ENCODE measurements at places on chromosomes 2 and 18.
A peak's percentile ranks its signal among the peaks of the same experiment; 100 is the strongest.

DNA sequence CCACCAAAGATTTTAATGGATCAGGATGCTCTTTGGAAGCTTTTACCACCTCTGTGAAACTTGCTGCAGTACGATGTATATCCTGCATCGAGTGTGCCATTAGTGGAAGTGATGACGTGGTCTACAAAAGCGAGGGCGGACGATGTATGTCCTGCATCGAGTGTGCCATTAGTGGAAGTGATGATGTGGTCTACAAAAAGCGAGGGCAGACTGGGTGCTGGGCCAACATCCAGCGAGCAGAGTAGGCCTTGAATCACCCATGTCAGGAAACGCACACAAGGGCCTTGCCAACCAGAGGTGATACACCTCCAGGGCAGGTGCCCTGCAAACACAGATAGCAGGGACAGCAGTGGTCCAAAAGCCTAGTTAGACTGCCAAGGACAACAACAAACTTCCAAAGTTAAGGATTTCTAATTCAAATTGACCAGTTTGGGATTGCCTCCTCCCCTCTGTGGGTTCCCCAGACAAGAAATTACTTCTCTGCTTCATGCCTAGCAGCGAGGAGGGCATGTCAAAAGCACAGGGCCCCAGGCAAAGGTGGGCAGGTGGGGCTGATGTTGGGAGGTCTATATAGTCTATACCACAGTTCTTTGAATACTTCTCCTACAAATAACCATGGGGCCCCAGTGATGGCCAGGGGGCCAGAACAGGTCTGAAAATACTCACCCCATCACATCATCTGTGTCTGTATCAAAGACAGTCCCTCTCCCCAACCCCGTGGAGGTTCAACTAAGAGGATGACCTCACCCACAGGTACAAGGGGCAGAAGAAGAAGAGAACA is 70.2 kb downstream of the ADD2 start:
- DNase-seq = no peak

- no peak for DNase-seq
Observed at GRCh38 chr2:146077156-146077555, 1557.2 kb upstream of the ZEB2 start.

- no peak for DNase-seq
Observed at GRCh38 chr18:6015364-6015763, 120.0 kb upstream of the TMEM200C start.

DNA sequence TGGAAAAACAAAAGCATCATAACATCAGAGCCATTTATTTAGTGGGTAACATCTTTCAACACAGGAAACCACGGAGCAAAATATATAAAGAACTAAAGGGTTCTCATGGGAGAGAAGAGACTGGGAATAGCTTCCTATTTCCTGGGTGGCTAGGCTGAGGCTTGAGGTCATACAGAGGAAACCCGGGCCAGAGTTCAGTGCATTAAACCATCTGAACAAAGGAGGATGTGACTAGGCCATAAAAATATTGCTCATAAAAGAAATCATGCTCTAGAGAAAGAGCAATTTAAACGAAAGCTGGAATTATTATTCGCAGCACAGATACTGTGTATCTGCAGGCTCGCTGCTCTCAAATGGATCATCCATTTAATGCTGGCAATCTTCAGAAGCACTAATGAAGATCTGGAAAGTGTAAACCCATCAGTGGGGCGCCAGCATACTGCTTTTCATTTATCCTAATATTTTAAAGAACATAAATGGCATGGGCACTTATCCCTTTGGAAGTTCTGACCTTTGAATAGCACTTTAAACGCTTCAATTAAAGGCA is 83.3 kb downstream of the GALNT14 start:
- no peak for DNase-seq

DNA sequence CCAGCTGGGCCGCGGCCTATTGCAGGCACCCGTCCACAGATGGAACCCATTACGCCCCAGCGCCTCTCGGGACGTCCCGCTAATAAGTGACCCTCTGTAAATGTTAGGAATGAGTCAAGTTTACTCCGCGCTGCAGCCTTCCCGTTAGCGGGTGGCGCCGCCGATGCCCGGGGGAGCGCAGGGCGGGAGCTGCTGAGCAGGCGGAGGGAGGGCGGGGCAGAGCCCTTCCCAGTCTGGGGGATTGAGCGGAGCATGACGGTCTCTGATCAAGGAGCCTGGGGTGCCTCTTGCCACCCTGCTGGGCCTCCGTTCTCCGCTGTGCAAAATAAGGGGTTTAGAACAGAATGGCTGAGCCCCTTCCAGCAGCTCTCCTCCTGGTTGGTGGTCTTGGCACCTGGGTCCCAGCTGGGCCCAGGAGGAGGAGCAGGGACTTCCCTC is 10.5 kb downstream of the CROCC2 start:
- DNase-seq = peak; percentile 50

DNA sequence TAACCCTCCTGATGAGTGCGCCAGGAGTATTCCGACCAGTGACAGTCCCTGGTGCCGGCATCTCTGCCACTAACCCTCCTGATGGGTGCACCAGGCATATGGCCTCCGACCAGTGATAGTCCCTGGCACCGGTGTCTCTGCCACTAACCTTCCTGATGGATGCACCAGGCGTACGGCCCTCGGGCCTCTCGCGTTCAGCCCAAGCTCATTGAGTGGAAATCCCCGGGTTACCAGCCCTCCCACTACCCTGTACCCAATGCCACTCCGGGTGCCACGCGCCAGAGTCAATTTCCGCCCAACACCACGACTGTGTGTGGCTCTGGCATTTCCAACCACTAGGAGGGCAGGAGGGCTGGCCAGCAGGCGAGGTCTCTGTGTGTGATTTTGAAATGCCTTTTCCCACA is 11.7 kb upstream of the GPC1 start:
- DNase-seq = no peak

GRCh38 chr2:17271416-17271815 is 246.8 kb downstream of the RAD51AP2 start:
- no peak for DNase-seq

GRCh38 chr18:32847691-32848090 is 74.9 kb upstream of the KLHL14 start:
- DNase-seq = no peak

DNA sequence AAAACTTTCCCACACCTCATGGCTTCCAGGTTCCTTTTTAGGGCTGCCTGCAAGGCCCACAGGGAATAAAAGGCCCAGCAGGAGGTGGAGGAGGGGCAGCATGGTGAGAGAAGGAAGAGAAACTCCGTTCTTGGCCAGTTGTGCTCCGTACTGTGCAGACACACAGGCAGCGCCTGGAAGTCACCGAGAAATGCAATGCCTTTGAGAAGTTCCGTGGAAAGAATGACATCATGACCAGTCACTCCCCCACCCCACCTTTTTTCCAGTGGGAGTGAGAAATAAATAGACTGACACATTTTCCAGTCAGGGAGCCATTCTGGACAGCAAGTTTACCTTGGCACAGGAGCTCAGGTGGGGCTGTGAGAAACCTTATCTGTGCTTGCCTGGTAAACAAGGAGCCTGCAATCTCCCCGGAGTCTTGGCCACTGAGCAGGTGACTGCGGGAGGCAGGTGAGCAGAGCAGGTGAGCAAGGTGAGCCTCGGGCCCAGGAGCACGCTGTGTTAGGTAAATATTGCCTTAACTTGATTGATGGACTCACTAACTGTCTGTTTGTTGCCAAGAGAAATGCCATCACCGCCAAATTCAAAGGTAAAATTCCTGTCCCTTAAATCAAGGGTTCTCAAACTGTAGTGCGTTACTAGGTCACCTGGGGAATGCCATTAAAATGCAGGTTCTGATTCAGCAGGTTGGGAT is 13.5 kb upstream of the LBH start:
- peak; percentile 72 for DNase-seq

DNA sequence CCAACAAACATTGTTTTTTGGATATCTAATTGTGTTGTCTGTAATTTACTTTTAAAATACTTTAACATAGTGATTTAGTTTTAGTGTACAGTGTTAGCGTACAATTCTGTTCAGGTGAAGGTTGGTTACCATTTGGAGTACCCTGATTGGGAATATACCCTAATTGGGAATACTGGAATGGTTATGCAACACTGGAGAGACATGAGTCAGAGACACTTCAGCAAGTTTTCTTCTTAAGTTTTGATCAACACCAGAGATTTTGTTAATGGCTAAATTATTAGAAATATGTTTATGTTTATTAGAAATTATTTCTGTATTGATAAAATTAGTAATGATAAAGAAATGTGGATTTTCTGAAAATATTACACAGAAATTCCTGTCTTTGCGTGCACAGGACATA is 100.3 kb upstream of the NABP1 start:
- no peak for DNase-seq

DNA sequence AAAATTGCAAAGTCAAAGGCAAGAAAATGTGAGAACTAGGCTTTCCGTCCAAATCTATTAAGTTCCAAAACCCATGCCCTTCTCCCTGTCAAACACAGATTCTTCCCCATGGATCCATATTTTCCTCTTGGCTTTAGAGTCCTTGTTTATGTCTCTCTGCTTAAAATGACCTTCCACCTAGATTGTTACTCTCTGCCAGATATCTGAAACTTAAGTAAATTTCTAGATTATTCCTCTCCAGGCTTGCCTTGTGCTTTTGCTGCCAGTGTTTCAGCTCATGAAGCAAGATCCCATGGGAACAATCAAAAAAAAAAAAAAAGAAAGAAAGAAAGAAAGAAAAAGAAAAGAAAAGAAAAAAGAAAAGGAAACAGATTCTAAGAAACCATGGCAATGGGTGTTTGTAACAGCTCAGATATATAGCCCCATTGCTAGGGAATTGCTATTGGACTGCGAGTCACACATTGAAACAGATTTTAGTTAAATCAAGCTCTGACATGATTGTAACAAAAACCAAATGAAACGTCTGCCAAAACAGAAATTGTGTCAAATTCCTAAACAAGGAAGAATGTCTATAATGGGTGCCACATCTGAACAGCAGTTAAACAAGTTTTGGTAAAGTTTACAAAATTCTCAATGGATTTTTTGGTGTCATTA is 660.7 kb upstream of the CNTNAP5 start:
- no peak for DNase-seq

- DNase-seq = no peak
Observed at GRCh38 chr2:9824441-9824840, 18.8 kb upstream of the TAF1B start.

- no peak for DNase-seq
Observed at GRCh38 chr2:119774026-119774425, 14.3 kb downstream of the PTPN4 start.

DNA sequence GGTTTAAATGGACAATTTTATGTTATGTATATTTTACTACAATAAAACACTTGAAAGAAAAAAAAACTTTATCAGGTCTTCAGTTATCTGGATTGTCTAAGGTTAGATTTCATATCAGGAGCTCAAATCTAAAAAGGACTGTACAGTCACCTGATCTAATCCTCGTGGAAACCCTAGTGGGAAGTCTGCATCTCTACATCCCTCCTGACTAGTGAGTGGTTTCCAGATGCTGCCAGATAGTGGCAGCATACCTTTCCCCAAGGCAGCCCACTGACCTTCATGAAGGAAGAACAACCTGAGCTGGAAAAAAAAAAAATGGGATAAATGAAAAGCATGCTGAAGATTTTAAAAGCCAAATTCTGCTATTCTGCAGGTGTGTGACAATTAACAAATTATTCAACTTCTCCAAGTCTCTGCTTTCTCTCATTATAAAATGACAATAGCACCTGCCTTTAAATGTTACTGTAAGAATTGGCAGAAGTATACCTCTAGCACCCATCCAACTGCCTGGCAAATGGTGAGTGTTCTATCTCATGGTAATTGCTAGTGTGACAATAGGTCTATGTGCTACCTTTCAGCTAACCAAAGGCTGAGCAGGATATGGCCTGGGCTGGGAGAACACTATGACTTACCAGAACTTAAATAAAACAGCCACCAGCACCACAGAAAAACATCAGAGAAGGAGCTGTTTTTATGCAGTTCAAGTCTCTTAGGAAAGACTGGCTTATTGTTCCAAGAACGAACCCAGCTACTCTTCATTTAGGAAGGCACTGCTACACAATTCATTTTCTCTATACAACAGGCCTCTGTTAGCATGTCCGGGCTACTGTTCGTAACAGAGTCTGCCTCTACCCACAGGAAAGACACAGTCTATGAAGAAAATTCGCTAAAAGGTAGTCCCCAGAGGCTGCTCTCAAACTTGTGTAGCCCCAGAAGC is 8.6 kb downstream of the CLASP1 start:
- DNase-seq = no peak

DNA sequence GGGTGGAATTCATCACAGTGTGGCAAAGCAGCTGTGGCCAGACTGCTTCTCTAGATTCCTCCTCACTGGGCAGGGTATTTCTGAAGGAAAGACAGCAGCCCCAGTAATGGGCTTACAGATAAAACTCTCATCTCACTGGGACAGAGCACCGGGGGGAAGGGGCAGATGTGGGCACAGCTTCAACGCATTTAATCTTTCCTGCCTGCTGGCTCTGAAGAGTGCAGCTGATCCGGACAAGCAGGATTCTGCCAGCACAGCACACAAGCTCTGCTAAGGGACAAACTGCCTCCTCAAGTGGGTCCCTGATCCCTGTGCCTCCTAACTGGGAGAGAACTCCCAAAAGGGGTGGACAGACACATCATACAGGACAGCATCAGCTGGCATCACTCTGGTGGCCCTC is 779.9 kb upstream of the CNTNAP5 start:
- no peak for DNase-seq

- peak; percentile 37 for DNase-seq
Observed at GRCh38 chr2:127107622-127107999, 657 bp upstream of the BIN1 start.

DNA sequence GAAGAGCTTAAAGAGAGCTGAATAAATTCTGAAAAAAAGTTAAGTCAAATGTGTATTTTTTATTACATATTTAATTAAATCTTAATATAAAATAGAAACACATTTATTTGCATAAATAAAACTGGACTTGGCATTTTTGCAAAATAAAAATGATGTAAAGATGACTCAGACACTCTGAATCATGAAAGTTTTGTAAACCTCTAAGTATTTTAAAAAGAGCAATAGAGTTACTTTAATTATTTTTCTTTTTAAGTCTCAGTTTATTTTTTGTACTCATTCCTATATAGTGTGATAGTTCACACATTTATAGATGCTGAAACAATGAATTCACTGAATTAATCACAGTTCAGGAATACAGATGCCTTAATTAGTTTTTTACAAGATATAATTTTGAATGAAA is 109.9 kb upstream of the DTNA start:
- no peak for DNase-seq

DNA sequence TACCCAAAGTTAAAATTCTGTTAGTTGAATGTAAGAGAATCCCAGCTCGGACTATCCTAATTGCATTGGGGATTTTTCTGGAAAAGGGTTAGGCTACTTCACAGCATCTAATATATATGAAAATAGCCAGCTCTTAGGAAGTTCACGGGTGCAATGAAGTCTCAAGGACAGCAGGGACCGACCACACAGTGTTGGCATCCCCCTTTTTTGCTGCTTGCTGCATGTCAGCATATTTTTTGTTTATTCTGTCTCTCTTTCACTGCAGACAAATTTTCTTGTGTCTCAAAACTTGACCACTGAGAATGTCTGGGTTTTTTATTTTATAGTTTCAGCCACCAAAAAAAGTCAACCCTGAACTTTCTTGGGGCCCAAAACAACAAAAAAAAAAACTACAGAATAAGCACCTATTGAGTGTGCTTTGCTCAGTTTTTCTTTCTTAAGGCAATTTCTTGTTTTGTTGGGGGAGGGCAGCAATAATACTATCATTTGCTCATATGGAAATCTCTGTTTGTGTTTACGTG is 535.6 kb downstream of the CNTNAP5 start:
- no peak for DNase-seq

GRCh38 chr2:210559182-210559581 is 2.8 kb downstream of the CPS1 start:
- no peak for DNase-seq
